ENCODE measurements at places on chromosomes 7 and 10. TPM values are rescaled to one million over a fixed set of nuclear protein-coding genes. Genes with fewer than 3 reads are reported as not detected.

GRCh38 chr10:17024461-17024860 is 105.2 kb downstream of the CUBN start:
- no peak for DNase-seq

- DNase-seq, result no peak
Observed at GRCh38 chr10:129366450-129366849, 100.6 kb upstream of the MGMT start.

DNA sequence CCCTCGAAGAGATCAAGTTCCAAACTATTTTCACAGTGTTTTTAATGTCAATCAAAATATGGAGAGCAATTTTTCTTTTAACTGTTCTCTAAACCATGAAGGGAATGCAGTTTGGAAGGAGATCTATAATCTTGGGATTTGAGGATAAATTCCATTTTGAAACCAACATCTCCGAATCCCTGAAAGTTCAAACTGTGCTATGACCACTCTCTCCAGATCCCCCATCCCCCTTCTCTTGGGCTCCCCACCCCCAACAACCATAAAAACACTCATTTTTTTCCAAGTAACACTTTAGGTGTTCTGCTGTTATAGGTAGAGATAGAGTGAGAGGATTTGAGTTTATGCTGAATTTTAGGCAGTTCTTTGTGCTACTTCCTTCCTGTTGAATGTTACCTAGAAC is 1.7 kb downstream of the CALD1 start:
- DNase-seq, result no peak

The OR6V1 gene
- total RNA-seq, result not detected

The CPA1 gene
- not detected for total RNA-seq

- DNase-seq, result no peak
Observed at GRCh38 chr7:144459635-144460034, 56.1 kb upstream of the NOBOX start.

DNA sequence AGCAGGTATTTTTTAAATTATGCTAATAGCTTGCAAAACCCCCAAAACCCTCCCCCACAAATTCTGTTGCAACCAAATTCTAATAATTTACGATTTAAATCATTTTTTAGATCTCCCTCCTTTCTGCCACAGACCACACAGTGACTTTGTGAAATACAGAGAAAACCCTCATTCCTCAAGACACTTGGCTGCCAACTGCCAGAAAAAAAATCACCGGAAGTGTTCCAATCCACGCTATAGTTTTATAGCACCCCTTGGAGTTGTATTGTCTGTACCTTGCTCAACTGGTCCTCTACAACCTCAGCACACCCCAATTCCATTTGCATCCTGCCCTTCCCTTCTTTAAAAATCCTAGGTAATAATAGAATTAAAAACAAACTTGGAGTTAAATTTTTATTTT is 560.1 kb downstream of the PARD3 start:
- no peak for DNase-seq

GRCh38 chr7:124672011-124672410 is 93.6 kb downstream of the GPR37 start:
- DNase-seq, result no peak

Measured in pulmonary artery endothelial cell (primary cell).